ENCODE measurements at places on chromosomes 13 and 19. TPM values are rescaled to one million over a fixed set of nuclear protein-coding genes. Genes with fewer than 3 reads are reported as not detected.

Gene LGALS7
- 1.9 TPM for total RNA-seq

Gene CCDC70
- total RNA-seq: not detected

Gene ZNF460
- 23.7 TPM for total RNA-seq

Gene ZNF675
- 18.5 TPM for total RNA-seq

Gene SUPT20H
- 75.7 TPM for total RNA-seq

GRCh38 chr13:102917019-102917418 is 71.2 kb downstream of the ERCC5 start:
- DNase-seq: no peak

DNA sequence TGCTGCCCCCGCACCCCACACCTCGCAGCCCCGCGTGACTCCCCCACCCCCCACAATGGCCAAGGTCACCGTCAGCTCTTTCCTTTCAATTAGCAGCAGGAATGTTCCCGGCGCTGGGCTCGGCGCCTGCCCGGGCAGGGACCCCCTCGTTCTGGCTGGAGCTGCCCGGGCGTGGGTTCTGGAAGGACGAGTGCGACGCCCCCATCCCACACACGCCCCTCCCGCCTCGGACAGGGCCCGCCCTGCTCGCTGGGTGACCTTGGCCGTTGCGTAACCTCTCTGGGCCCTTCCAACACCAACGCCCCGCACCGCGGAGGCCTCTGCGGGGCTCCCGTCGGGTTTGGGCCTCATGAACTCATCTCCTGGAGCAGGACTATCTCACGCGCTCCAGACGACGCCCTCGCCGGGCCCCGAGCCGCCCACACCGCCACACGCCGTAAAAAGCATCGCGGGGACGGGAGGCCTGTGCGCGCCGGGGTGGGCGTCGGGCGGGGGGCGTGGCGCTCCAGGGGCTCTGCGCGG is 10.3 kb downstream of the PALM start:
- peak; percentile 82 for DNase-seq

DNA sequence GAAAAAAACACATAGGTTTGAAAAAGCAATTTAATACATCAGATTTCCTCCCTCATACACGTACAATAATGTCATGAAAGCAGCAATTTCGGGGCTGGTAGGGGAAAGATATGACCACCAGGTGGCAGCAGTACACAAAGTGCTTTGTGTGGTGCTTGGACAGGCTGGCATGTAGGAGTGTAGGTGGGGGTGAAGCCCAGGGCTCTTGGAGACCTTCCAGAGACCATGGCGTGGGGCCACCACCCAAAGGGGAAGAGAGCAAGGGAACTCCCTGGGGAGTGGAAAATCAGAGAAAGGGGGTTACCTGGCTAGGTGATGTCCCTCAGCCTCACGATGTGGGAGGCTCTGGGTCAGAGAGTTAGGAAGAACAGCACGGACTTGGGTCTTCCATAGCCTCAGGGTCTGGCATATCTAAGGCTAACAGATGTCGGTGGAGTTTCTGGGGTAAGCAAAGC is 11.8 kb upstream of the CCNA1 start:
- DNase-seq: peak; percentile 75

GRCh38 chr19:50646074-50646807 is 3.0 kb upstream of the C19orf81 start:
- no peak for DNase-seq

DNA sequence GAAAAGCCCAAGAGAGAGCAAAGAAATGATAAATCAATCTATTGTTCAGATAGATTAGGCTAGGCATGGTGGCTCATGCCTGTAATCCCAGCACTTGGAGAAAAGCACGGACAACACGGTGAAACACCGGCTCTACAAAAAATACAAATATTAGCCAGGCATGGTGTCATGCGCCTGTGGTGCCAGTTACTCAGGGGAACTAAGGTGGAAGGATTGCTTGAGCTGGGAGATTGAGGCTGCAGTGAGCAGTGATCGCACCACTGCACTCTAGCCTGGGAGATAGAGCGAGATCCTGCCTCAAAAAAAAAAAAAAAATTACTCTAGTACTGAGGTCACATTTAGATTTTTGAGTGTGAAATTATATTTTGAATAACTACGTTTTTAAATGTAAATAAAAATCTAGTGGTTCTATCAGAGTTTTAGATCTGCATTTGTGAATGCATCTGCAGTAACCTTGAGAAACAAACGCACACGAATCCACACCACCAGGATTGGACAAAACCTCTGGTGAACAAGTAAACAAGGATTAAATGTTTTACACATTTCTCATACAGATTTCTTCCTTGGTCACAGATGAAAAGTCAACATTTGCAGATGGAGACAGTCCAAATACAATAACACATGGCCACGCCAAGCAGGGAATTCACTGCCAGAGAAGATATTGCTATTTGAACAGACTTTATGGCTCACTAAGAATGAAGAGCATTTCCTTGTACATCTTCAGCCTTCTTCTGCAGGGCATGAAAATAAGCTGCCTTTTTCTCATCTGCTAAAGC is 917.6 kb downstream of the PCDH9 start:
- no peak for DNase-seq

GRCh38 chr19:52230685-52231084 is 38.7 kb upstream of the ZNF766 start:
- no peak for DNase-seq

GRCh38 chr19:48113190-48113917 is 2.7 kb upstream of the PLA2G4C start:
- peak; percentile 42 for DNase-seq

DNA sequence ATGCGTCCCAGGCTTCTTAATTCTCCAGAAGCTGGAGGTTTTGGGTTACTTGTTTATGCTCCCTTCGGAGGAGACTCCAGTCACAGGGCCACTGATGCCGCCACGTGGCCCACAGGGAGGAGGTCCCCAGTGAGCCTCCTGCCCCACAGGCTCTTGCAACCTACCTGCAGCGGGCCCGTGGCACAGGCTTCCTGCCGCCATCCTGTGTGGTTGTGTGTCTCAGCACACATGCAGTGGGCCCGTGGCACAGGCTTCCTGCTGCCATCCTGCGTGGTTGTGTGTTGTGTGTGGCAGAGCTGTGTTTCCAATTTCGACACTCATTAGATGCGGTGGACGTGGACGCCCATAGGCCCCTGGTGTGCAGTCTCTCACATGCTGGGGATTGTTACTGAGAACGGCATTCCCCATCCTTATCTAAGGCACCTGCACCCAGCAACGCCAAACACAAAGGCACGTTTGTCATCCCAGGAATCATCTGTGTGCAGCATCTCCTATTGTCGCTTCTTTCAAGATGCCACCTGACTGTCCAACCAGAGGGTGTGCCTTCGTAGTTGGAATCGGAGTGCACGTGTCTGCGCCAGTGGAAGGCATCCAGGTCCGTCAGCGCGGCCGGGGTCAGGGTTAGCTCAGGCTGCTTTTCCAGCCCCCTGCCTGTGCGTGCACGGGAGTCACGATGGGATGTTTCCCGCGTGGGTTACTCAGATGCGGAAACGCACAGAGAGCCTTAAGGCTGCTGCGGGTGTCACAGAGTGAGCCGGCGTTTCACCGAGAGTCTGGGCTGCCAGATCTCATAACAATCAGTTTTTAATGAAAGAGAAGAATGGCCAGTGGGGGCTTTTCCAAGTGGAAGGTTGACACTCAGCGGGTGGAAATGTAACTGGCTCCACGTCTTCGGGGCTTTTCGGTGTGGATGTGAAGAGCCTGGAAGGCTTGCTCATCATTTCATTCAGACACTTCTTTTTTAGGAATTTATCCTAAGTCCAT is 119.8 kb downstream of the ATP11A start:
- DNase-seq: peak; percentile 36

Data from H7 (cell line).